ENCODE measurements at places on chromosomes 12 and 14.

DNA sequence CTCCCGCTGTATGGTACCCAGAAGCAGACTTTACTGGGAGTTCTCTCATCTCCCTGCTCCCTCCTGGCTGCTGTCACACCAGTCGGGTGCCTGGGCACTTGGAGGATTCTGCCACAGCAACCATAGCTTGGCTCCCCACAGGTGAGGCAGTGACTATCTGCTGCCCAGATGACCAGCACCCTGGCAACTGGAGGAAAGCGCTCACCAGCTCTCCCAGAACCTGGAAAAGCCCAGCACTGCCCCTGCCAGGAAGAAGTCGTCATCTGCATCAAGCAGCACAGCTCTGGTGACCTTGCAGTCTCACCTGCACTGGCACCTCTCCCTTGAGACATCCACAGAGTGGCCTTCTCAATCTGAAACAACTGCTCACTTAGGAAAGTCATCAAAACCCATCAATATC lies 31.9 kb upstream of the TC2N start:
- no peak for DNase-seq

DNA sequence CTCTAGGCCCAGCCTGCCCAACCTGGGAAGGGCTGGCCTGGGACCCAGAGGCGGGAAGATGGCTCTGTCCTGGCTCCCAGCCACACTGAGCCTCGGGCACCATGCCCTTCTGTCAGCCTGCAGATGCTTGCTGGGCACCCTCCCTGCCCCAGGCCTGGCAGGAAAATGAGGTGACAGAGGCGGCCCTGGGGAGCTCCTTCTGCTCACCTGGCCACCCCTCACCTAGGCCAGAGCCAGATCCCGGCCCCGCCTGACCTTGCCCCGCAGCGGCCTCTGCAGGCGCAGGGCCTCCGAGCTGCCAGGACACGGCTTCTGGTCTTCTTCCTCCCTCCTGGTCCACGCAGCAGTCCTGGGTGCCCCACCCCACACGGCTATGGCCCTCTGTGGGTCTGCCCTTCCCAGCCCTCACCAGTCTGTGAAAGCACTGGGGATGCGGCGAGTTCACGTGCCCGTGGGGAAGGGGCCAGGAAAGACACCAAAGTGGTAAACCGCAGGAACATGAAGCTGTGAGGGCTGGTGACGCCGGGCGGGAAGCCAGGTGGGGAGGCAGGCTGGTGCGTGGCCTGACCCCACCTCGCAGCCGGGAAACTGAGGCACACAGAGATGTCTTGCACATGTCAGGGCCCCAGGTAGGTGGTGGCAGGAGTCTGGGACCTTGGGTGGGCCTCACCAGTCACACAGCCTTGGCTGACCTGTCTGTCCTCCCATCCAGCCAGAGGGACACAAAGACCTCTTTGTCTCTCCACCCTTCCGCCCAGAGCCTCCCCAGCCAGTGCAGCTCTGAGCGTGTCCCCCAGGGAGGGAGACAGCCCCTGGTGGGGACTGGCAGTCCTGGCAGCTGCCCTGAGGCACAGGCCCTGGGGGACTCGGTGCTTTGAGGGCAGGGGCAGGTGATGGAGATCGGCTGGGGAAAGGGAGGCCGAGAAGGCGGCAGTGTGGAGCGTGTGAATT lies 12.8 kb downstream of the BAG5 start:
- no peak for DNase-seq

DNA sequence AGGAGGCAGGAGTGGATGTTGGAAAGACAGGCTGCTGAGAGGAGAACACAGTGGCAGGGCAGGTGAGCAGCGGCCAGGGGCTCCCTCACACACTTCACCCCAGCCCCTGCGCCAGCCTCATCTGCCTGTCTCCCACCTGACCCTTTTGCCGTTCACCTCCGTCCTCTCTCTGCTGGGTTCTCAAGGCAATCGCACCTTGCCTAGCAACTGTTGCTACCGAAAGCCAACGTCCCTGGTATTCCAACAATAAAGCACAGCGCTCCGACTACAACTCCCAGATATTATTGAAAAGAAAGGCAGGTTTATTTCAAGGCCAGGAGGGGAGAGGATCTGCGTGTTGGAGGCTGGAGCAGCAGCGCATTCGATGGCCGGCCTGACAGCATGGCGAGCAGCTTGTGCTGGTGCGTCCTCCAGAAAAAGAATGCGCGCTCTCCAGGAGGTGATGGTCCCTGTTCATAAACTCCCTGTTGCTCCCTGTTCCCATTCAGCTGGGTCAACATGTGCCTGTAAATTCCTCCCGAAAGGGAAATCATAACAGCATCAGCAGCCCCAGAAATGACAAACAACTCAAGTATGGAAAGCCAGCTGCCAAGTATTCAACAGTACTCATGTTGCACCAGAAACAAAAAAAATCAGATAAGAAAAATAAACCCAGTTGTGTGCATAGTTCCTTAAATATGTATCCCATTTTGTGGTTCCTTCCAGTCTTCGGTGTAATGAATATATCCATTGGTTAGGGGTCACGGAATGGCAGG lies 153.0 kb upstream of the DIO3 start:
- no peak for DNase-seq

GRCh38 chr12:8127138-8127537 lies 3.7 kb downstream of the CLEC4A start:
- no peak for DNase-seq

GRCh38 chr12:62581288-62582064 lies 114.8 kb downstream of the MON2 start:
- peak; percentile 51 for DNase-seq

DNA sequence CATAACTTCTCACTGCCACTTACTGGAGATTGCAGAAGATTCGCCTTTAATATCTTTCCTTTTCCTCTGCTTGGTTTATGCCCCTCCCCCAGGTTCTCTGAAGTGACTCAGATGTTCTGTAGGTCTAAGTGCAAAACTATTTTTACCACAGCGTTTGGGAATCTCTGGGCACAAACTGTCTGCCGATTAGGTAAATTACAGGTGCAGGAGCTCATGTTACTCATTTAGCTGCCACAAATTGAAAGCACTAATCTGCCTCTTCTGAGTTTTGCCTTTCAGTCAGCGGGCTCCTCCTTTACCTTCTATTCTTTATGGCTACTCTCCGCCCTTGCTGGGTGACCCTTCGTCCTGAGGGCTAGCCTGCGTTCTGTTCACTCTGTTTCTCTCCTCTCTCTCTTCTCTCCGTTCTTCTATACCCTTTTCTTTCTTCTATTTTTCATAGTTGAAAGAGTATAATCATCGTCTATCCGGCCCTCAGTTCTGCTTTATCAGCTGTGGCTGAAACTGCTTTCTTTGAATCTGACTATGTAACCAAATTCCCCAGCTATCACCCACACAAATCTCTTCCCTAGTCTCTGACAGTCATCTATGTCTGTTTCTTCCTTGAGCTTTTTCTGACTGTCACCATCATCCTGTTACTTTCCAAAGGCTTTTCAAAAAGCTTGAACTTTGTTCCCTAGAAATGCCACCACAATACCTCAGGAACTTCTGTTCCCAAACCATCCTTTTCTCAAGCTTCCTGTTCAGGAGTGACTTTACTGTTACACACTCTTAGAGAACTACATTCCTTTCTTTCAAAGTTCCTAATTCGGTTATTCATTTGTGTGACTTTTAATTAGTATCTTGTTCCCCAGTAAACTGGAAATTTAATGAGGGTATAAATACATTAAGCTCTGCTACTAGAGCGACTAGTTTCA lies 4.3 kb upstream of the MYF6 start:
- peak; percentile 50 for DNase-seq

GRCh38 chr12:9797722-9798619 lies 29.3 kb upstream of the KLRF1 start:
- DNase-seq, result peak; percentile 37

- no peak for DNase-seq
These were observed at the start of gene ABCC9 for GRCh38 chr12:21940549-21941505. Gene ABCC9, minus strand, starts transcription at chr12:21941426. Its CDS starts 4,752 bp downstream, at chr12:21936674.

DNA sequence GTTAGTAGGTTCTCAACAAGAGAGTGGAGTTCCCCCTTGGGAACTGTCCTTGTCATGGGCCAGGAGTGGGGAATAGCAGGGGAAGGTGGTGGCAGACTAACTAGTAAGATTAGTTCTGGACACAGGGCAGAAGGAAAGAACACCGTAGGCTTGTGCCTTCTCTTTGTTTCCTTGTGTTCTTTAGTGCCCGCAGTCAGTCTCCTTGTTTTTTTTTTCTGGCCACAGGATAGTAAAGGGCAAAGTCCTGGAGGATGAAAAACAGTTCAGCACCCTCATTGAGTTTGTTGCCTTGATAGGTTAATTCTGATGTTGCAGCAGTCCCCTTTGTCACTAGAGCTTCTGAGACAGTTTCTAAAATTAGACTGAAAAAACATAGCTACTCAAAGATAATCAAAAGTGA lies 8.4 kb downstream of the PEX5 start:
- DNase-seq, result no peak

GRCh38 chr12:118377021-118377883 lies 897 bp downstream of the SUDS3 start:
- peak; percentile 54 for DNase-seq

DNA sequence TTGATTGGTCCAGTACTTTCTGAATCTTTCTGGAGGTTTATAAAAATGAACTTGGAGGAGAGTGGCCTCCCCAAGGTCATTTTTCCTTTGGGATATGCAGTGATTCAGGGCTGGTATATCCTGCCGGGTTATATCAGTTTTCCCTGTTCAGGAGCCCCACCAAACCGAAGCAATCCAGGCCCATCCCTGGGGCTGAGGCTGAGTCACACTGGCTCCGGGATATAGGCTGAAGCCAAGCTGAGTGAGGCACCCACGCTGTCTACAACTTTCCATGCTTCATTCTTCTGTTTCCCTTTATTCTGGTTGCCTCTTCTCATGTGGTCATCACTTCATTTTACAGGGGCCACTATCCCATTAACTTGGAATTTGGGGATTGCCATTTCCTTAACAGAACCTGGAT lies 3.4 kb downstream of the SSPN start:
- no peak for DNase-seq

DNA sequence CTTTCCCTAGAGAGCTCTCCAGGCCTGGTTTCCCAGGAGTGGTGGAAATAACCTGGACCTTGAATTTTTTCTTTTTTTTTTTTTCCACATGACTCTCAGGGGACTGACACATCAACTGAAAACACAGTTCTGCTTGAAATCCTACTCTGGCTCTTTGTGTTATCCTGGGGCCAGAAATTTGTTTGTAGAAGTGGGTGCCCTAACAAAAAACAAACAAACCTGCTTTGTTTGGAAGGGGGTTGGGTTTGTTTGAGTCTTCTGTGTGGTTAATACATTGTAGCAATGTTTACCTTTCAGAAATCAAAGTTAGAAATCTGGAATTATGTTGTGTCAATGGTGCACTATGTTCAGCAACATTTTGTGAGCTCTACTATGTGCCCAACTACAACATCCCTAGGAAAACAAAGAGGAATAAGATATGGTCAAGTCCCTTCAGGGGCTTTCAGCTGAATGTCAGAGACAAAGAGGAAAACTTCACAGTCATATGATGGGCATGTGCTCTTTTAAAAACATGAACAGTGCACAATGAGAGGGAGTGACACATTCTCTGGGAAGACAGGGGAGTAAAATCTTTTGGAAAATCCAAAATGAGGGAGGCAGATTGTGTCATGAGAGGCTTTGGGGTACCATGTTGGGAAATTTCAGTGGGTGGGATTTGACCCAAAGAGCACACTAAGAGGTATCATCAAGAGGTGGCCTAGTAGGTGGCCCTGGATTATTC lies 1.5 kb upstream of the IGF1 start:
- no peak for DNase-seq

DNA sequence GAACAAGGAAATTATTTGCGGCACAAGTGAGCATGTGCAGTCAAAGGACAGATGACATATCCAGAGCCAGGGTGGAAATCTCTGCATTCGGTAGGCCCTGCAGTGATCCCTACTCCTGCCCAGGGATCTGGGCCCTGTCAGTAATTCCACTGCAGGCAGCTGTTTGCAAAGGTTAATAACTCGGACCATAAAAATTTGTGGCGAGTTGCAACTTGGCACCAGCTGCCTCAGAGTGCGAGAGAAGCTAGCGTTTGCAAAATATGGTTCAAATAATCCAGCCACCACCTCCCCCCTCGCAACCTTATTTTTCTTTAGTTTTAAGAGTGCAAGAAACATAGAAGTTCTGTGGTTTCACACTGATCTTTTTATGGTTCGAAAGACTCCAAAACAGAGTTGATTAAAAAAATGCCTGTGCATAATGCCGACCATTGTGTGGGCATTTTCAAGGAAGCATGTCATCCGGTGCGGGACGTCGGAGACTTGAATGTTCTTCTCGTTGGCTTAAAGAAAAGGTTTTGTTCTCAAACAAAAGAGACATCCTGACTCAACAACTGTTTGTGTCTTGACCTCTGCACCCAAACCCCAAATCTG lies 224.5 kb downstream of the BCL11B start:
- DNase-seq, result no peak

Data from NCI-H146 (cell line).